ENCODE measurements at places on chromosomes 4 and X.

DNA sequence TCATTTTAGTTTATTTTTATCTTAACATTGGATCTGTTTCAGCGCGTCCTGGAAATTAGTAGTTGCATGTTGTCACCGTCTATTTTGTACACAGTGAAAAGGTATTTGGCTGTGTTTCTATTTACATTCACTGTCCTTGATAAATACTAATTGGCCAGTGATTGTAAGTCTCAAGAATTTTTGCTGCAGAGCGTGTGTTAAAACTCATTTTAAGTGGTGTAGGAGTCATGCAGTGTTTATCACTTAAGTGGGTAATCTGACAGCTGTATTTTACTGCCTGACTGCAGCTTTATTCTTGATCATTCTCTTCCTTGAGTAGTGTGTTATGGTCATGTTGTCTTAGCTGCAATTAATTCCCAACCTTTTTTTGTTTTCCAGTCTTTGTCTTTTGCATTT lies 9.8 kb downstream of the GUCY1A1 start:
- no peak for DNase-seq

DNA sequence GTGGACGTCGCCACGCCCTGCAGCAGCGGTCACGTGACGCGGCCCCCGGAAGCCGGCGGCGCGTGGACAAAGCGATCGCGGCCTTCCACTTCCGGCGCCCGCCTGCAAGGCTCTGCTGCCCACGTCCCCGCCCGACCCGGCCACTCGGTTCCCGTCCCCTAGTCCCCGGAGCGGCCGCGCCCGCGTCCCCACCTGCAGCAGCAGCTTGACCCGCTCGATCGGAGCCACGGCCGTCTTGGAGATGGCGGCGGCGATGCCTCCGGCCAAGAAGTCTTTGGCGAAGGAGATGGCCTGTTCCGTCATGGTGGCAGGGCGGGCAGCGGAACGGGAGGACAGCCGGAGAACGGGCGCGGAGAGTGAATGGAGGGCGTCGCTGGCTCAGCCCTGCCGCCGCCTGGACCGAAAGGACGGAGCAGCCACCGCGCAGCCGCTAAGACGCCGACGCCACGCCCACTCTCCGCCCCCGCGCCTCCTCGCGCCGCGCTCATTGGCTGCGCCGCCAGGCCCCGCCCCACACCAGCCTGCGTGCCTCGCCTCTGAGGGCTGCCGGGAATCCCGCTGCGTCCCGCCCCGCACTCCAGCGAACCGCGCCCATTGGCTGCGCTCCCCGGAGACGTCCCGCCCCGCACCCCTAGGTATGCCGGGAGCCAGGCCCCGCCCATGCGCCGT lies at the start of gene SLC25A6:
TSS of gene SLC25A6 (minus strand) at position 407 of the 669 bp plus-strand sequence. CDS start at position 303, 104 bp downstream.
- DNase-seq: no peak

DNA sequence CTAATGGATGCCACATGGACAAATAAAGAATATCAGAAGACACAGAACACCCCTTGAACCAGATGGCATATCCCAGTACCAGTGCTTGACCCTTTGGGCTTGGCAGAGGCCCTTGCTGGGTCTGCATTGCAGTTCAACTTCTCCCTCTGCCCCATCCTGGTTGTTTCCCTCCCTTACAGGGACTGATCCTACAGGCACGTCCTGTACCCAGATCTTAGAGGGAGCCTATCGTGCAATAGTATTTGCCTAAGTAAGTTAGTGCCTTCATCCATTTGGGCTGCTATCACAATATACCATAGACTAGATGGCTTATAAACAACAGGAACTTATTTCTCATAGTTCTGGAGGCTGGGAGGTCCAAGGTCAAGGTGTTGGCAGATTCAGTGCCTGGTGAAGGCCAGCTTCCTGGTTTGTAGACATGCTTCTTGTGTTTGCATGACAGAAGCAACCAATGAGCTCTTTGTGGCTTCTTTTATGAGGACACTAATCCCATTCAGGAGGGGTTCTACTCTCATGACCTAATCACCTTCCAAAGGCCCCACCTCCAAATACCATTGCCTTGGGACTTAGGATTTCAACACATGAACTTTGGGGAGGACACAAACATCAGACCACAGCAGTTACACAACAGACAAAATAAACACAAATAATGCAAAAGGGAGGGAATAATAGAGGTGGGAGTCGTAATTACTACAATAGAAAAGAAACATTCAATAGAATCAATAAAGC lies 146.5 kb upstream of the MSX1 start:
- no peak for DNase-seq

DNA sequence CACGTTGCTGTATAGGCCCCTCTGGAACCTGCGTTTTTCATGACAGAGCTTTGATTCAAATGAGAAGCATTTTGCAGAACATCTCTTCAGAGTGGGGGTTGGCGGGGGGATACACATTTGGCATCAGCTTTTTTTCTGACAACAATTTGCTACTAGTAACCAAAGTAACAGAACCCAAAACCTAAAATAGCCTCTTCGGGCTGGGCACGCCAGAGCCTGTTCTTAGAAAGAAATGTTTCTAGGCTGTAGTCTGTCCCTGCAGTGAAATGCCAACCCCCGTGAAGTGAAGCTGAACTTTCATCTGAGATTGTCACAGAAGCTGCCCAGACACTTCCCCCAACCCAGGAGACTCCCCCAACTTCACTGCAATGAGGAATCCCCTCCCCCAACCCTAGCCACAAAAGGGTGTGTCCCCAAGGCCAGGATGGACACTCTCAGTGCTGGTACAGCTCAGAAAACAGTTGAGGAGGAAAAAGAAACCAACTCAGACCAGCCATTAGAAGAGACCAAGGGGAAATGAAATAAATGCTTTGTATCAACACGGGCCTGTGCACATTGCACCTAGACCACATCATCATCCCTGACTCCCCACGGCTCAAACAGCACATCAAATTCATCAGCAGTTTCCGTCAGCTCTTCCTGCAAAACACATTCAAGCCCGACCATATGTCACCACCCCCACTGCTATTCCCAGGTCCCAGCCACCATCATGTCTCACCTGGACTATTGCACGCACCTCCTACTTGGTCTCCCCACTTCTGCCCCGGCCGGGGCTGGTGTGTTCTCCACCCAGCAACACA lies 8.4 kb upstream of the MAN2B2 start:
- DNase-seq: no peak

DNA sequence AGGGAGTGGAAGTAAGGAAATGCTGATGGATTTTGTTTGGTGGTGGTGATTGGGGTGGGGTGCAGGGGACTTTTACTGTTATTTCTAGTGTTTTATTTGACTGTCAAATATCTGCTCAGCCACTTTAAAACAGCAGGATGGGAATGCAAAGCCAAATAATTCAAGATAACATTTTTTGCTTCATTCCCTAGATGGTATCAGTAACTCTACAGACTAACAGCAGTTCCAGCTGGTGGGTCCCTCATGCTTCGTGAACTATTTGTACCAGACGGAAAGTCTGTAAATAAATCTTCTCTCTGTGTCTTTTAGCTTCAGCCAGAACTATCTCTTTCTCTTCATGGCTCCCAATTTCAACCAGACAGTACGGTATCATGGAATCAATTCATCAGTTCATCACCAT lies 27.5 kb downstream of the GPR143 start:
- DNase-seq: no peak

GRCh38 chr4:69831646-69832325 lies 28.2 kb downstream of the SULT1E1 start:
- peak; percentile 95 for DNase-seq

- DNase-seq: no peak
Measured at GRCh38 chr4:115678425-115678941, 565.1 kb upstream of the NDST4 start.

Data from bone marrow (tissue), 2 donors.